ENCODE measurements at places on chromosomes 1 and 21. TPM values are rescaled to one million over a fixed set of nuclear protein-coding genes. Genes with fewer than 3 reads are reported as not detected.

DNA sequence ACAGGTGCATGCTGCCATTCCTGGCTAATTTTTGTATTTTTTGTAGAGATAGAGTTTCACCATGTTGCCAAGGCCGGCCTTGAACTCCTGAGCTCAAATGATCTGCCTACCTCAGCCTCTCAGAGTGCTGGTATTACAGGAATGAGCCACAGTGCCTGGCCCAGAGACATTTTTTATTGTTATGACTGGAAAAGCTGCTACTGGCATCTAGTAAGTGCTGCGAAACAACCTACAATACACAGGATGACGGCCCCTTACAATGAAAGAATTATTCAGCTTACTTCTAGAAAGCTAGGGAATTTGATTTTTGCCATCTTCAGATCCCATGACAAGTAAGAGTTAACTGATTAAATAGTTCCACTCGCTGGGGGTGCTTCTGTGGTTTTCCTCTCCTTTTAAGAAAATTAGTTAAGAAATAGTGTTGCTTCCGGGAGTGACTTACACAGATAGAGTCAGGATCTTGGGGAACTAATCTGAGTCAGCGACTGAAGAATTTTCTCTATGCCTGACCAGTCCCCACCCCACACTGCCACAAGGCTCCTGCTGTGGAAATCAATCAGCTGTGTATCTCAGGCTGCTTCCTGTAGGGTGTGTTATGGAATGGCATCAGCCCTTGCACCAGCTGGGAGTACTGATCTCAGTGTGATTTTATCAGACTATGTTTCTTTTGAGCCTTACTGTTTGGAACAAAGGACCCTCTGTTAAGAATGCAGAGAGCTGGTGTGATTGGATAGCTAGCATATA is 93.0 kb upstream of the BMP8A start:
- peaks cover 20% of the 10 kb centered on the region for H3K36me3 ChIP-seq
- H3K4me3 ChIP-seq = no peak overlapping the region
- H3K4me1 ChIP-seq = peaks cover 92% of the 10 kb centered on the region
- no peaks in the 10 kb centered on the region for H3K27me3 ChIP-seq
- peak; percentile 68 for DNase-seq

GRCh38 chr1:2584686-2585317 is 1.8 kb upstream of the PRXL2B start:
- peaks cover 37% of the 10 kb centered on the region for H3K4me1 ChIP-seq
- peak overlapping the region; percentile 92 for H3K4me3 ChIP-seq
- H3K27me3 ChIP-seq = no peaks in the 10 kb centered on the region
- peak overlapping the region; percentile 98 for H3K27ac ChIP-seq
- no peak for DNase-seq

DNA sequence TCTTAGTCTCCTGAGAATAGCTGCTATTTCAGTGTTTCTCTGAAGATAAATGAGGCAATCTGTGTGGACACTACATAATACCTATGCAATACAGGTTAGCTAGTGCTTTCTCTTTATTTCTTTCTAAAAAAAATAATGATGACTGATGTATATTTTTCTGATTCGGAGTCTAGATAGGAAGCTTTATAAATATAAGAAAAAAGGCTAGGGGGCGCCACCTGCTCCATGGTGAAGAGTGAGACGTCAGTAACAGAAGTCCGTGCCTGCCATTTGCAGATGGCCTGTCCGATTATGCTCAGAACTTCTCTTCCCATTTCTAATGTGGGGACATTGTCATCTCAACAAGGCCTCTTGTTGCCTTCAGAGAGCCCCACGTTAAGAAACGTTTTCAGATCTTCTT is 26.4 kb downstream of the QSOX1 start:
- peaks cover 75% of the 10 kb centered on the region for H3K36me3 ChIP-seq
- H3K27me3 ChIP-seq = no peaks in the 10 kb centered on the region
- no peak overlapping the region for H3K27ac ChIP-seq
- H3K4me1 ChIP-seq = no peaks in the 10 kb centered on the region
- H3K4me3 ChIP-seq = no peak overlapping the region
- peak; percentile 44 for DNase-seq

DNA sequence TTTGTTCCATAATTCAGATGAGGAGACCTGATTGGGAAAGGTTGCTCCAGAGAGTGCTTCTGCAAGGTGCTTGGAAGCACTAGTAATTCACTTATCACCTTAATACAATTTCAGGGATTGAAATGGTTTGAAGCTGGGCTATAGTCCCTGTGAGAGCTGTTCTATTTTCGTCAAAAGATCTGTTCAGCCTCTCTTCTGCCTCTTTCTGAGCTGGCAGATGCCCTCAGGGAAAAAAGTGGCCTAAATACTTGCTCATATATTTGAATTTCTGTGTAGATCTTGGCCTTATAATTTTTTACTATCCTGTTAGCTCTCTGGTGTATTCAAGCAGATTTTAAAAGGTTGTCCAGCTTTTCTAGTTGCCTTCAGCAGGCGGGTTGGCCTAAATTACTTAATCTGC is 22.3 kb downstream of the C1orf146 start:
- no peak overlapping the region for H3K4me3 ChIP-seq
- no peak for DNase-seq
- no peak overlapping the region for H3K27ac ChIP-seq
- no peaks in the 10 kb centered on the region for H3K36me3 ChIP-seq
- H3K27me3 ChIP-seq = no peaks in the 10 kb centered on the region

DNA sequence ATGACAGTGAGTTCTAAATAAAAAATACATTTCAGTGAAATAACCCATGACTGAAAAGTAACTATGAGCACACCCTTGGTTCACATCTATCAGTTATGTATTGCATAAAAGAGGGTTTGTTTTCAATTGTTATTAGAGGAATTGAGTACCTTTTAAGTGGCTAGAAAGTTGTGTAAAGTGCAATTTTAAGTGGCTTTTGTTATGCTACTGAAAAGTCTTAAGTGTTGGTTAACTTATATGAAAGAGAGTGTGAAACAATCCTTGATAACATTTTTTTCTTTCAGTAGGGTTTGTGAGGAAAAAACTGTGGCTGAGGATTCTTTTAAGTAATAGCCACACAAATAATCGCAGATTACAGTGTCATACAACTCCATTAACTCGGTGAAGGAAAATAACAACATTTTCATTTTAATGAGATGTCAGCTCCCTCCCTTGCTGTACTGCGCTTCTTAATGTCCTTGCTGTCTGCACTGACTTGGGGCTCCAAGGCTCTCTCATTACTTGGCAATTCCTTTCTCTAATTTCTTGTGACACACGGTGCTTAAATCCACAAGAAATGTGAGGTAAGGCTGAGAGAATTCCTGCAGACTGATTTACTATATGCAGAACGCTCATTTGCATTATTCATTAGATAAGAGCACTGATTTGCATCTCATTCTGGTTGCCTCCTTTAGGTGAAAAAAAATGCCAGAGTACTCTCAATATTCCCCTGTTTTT is 40.6 kb downstream of the NTNG1 start:
- no peak overlapping the region for H3K4me3 ChIP-seq
- H3K27ac ChIP-seq = no peak overlapping the region
- peaks cover 8% of the 10 kb centered on the region for H3K27me3 ChIP-seq
- no peak for DNase-seq
- H3K36me3 ChIP-seq = no peaks in the 10 kb centered on the region

- DNase-seq = no peak
- H3K4me1 ChIP-seq = no peaks in the 10 kb centered on the region
- H3K4me3 ChIP-seq = no peak overlapping the region
- H3K27ac ChIP-seq = no peak overlapping the region
- no peaks in the 10 kb centered on the region for H3K27me3 ChIP-seq
- H3K36me3 ChIP-seq = peaks cover 89% of the 10 kb centered on the region
Measured at GRCh38 chr1:74714429-74715235, 18.2 kb downstream of the CRYZ start.

DNA sequence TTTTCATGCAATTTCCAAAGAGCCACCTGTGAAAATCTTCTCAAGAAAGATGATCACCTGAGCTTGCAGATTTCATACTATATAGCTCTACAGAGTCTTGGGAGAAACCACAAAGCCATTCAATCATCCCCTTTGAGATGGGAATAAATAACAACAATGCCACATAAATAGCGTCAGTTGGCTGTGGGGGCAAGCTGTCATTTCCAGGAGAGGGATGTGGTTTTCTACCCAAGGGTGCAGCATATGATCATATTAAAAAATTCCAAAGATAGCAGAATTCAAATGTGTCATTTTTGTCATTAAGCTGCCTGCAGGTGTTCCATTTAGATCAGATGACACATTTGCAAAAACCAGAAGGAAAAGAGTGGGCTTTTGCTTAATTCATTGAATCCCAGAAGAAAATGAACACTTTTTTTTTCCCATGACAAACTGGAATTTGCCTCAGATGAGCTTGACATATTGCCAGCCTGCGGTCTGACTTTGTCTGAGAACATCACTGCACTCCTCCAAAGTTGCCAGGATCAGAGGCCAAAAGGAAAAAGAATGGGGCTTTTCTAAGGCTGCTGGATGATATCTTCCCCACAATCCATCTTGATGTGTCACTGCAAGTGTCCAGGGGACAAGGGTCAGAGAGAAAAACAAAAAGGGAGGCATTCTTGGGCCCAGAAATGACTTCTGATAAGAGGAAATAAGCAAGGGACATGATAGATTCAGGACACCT is 314.1 kb upstream of the USP25 start:
- DNase-seq = no peak
- H3K27ac ChIP-seq = no peak overlapping the region
- H3K36me3 ChIP-seq = no peaks in the 10 kb centered on the region

DNA sequence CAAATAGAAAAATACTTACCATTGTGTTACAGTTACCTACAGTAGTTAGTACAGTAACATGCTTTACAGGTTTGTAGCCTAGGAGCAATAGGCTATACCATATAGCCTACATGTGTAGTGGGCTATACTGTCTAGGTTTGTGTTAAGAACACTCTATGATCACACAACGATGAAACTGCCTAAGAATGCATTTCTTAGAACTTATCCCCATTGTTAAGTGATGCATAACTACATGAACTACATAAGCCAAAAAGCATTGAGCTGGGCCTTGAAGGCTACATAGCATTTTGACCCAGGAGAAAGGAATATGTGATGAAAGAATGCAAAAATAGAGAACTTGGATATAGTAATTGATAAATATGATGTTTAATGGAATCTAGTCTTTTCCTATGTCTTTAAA is 46.4 kb upstream of the JUN start:
- no peaks in the 10 kb centered on the region for H3K36me3 ChIP-seq
- H3K4me1 ChIP-seq = peaks cover 3% of the 10 kb centered on the region
- H3K27ac ChIP-seq = no peak overlapping the region
- no peak for DNase-seq
- no peaks in the 10 kb centered on the region for H3K27me3 ChIP-seq
- no peak overlapping the region for H3K4me3 ChIP-seq

- DNase-seq = no peak
- no peaks in the 10 kb centered on the region for H3K27me3 ChIP-seq
- no peaks in the 10 kb centered on the region for H3K36me3 ChIP-seq
- peak overlapping the region; percentile 70 for H3K27ac ChIP-seq
- no peak overlapping the region for H3K4me3 ChIP-seq
Measured at GRCh38 chr1:156511644-156512043, 11.1 kb upstream of the MEF2D start.

DNA sequence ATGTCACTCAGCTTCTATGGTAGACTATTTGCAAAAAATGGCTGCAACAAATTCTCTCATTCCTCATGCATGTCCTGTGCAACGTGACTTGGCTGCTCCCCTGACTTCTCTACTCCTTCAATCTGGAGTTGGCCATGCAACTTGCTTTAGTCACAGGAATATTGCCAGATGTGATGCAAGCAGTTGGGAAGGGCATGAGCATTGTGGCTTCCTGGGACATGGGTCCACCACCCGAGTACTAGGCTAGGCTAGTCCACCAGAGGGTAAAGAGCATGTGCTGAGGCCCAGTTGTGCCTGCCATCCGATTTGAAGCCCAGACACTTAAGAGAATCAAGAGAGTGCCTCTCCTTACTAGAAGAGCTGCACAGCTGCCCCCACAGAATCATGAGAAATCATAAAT is 89.6 kb downstream of the DSCAM start:
- H3K36me3 ChIP-seq = no peaks in the 10 kb centered on the region
- no peaks in the 10 kb centered on the region for H3K4me1 ChIP-seq
- no peak for DNase-seq
- H3K27me3 ChIP-seq = no peaks in the 10 kb centered on the region
- H3K4me3 ChIP-seq = no peak overlapping the region

- no peak overlapping the region for H3K27ac ChIP-seq
- DNase-seq = no peak
- H3K4me1 ChIP-seq = peaks cover 5% of the 10 kb centered on the region
- no peak overlapping the region for H3K4me3 ChIP-seq
Measured at GRCh38 chr1:178021950-178022349, 52.1 kb upstream of the SEC16B start.

DNA sequence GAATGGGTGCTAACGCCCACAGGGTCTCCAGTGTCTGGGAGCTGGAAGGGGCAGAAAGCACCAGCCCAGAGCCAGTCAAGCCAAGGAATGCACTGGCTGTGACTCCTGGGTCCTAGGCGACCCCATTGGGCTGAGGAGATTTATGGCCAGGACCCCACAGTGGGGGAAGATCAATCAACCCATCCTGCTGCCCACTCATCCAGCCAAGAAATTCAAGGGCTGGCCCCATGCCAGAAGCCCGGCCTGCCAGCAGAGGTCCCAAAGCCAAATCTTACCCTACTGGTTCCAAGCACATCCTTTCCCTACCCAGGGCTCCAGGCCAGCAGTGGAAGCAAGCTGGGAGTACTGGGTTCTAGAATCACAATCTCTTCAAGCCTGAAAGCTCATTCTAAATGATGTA is 6.8 kb upstream of the PDZK1IP1 start:
- H3K4me1 ChIP-seq = peaks cover 17% of the 10 kb centered on the region
- DNase-seq = no peak
- no peak overlapping the region for H3K4me3 ChIP-seq

NID1 gene
- 46.6 TPM for total RNA-seq

PAFAH2 gene
- total RNA-seq = 19.4 TPM

LCE3E gene
- not detected for total RNA-seq

MYOM3 gene
- 0.15 TPM for total RNA-seq

KIF21B gene
- 4.7 TPM for total RNA-seq

PPCS gene
- total RNA-seq = 55.0 TPM

SMCP gene
- not detected for total RNA-seq

VTCN1 gene
- total RNA-seq = 0.77 TPM

SNX7 gene
- total RNA-seq = 15.2 TPM

KCNH1 gene
- total RNA-seq = not detected
